ENCODE measurements at places on chromosomes 16 and 17. TPM values are rescaled to one million over a fixed set of nuclear protein-coding genes. Genes with fewer than 3 reads are reported as not detected.

The HS3ST4 gene
- not detected for total RNA-seq

The C1QL1 gene
- total RNA-seq, result 0.32 TPM

The ABCA8 gene
- total RNA-seq, result 78.8 TPM

The GCGR gene
- total RNA-seq, result not detected

The CD300A gene
- total RNA-seq, result not detected

The C1QTNF1 gene
- 4.7 TPM for total RNA-seq

The NKD1 gene
- total RNA-seq, result under 0.01 TPM

The CCL4 gene
- total RNA-seq, result not detected

The RPS6KB1 gene
- 19.7 TPM for total RNA-seq

The TBC1D3E gene
- not detected for total RNA-seq

The CES5A gene
- total RNA-seq, result not detected

The SLC5A11 gene
- total RNA-seq, result not detected

The CBLN1 gene
- not detected for total RNA-seq

The C16orf92 gene
- total RNA-seq, result not detected

The DYNLL2 gene
- total RNA-seq, result 17.7 TPM

The HS3ST3A1 gene
- 11.2 TPM for total RNA-seq

The FOXJ1 gene
- total RNA-seq, result not detected

The MYCBPAP gene
- total RNA-seq, result 2.6 TPM

The MNT gene
- total RNA-seq, result 11.8 TPM

The TSNAXIP1 gene
- total RNA-seq, result 1.5 TPM

The TM4SF5 gene
- total RNA-seq, result not detected

The C1QTNF8 gene
- total RNA-seq, result not detected

The TP53TG3F gene
- total RNA-seq, result not detected

The TBC1D3K gene
- total RNA-seq, result not detected

The SPATA33 gene
- total RNA-seq, result 2.5 TPM

The ENPP7 gene
- total RNA-seq, result not detected

The SMIM5 gene
- total RNA-seq, result not detected

The VEZF1 gene
- total RNA-seq, result 28.5 TPM

The CD300LG gene
- not detected for total RNA-seq

The SP6 gene
- under 0.01 TPM for total RNA-seq

The PRCD gene
- 11.2 TPM for total RNA-seq
